ENCODE measurements at places on chromosomes 16 and 17. TPM values are rescaled to one million over a fixed set of nuclear protein-coding genes. Genes with fewer than 3 reads are reported as not detected.

Gene CDRT15
- not detected for total RNA-seq

Gene CIITA
- 0.33 TPM for total RNA-seq

Gene RNF157
- 0.34 TPM for total RNA-seq

Gene TBC1D3H
- total RNA-seq, result not detected

Gene OTOP3
- total RNA-seq, result not detected

Gene CD300E
- total RNA-seq, result not detected

Gene KCNH4
- under 0.01 TPM for total RNA-seq

Gene FAM20A
- total RNA-seq, result not detected

Gene CTRL
- 0.33 TPM for total RNA-seq

Gene CD300A
- total RNA-seq, result not detected

Gene CDYL2
- 22.0 TPM for total RNA-seq

Gene CACNB1
- 1.2 TPM for total RNA-seq

Gene LDHD
- total RNA-seq, result 0.65 TPM

Gene CISD3
- total RNA-seq, result 2.9 TPM

Gene STAT5A
- total RNA-seq, result 56.0 TPM

Gene PIK3R5
- total RNA-seq, result not detected

Gene KRT25
- not detected for total RNA-seq

Gene PLLP
- total RNA-seq, result 3.5 TPM

Gene TEKT5
- total RNA-seq, result 0.26 TPM

Gene ACSM2A
- 0.26 TPM for total RNA-seq

Gene FBXW10
- under 0.01 TPM for total RNA-seq

Gene TP53TG3
- total RNA-seq, result not detected

Gene KRTAP1-1
- total RNA-seq, result not detected

Gene PRAC1
- total RNA-seq, result not detected

Data from dermis lymphatic vessel endothelial cell (primary cell).